ENCODE measurements at places on chromosomes 5 and 9. TPM values are rescaled to one million over a fixed set of nuclear protein-coding genes. Genes with fewer than 3 reads are reported as not detected.

Gene ACSL6
- total RNA-seq: 24.8 TPM

Gene CDC20B
- total RNA-seq: not detected

Gene PPP2R2B
- 5.4 TPM for total RNA-seq

Gene PCDHB9
- 0.31 TPM for total RNA-seq

Gene FGF10
- not detected for total RNA-seq

Gene HRCT1
- not detected for total RNA-seq

Gene COL15A1
- not detected for total RNA-seq

Gene CRHBP
- total RNA-seq: not detected

Gene SPATA9
- total RNA-seq: not detected

Gene IL13
- 0.31 TPM for total RNA-seq

Gene CATSPER3
- 0.10 TPM for total RNA-seq

Gene ELL2
- 91.1 TPM for total RNA-seq

Gene SPATA31E1
- not detected for total RNA-seq

Gene BTNL3
- total RNA-seq: not detected

Gene PKD2L2
- not detected for total RNA-seq

Gene SPEF2
- total RNA-seq: 2.9 TPM

Gene ABLIM3
- total RNA-seq: 4.4 TPM

Gene KCNN2
- not detected for total RNA-seq

Gene MCTP1
- 33.6 TPM for total RNA-seq

Gene MOB3B
- total RNA-seq: 1.4 TPM

Gene FAM81B
- 1.8 TPM for total RNA-seq

Measured in mononuclear cell (primary cell).